AG09309 (cell line): ENCODE measurements at places on chromosomes 1 and 21.
A peak's percentile ranks its signal among the peaks of the same experiment; 100 is the strongest.

GRCh38 chr1:162206749-162207635 is 137.5 kb downstream of the NOS1AP start:
- DNase-seq: no peak

DNA sequence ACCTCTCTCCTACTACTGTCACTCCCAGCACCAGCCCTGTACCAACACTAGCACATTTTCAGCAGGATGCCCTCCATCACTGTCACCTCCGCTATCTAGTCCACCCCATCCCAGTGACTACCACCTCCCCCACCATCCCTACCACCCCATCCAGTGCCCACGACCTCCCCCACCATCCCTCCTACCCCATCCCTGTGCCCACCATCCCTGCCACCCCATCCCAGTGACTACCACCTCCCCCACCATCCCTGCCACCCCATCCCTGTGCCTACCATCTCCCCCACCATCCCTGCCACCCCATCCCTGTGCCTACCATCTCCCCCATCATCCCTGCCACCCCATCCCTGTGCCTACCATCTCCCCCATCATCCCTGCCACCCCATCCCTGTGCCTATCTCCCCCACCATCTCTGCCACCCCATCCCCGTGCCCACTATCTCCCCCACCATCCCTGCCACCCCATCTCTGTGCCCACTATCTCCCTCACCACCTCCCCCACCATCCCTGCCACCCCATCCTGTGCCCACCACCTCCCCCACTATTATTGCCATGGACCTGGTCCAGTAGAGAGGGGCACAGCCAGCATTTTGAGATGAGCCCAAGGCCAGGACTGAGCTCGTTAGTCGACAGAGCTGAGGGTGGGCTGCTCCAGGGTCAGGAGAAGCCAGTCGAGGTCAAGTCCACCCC is 45.7 kb downstream of the DISP3 start:
- no peak for DNase-seq

DNA sequence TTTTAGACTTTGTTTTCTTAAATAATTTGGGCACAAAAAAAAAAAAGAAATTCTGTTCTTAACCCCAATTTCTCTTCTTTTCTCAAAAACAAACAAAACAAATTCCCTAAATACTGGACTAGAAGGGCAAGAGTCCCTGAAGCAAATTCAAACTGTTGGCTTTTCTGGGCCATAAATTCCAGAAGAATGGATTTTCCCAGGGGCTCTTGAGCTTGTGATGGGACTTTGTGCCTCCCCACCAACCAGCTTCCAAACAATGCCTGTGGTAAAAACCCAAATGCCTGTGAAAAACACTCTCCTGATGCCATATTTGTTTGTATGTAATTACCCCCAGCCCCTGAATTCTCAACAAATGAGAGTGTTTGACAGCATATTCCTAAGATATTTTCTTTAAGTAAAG is 55.4 kb downstream of the SGIP1 start:
- DNase-seq: no peak

DNA sequence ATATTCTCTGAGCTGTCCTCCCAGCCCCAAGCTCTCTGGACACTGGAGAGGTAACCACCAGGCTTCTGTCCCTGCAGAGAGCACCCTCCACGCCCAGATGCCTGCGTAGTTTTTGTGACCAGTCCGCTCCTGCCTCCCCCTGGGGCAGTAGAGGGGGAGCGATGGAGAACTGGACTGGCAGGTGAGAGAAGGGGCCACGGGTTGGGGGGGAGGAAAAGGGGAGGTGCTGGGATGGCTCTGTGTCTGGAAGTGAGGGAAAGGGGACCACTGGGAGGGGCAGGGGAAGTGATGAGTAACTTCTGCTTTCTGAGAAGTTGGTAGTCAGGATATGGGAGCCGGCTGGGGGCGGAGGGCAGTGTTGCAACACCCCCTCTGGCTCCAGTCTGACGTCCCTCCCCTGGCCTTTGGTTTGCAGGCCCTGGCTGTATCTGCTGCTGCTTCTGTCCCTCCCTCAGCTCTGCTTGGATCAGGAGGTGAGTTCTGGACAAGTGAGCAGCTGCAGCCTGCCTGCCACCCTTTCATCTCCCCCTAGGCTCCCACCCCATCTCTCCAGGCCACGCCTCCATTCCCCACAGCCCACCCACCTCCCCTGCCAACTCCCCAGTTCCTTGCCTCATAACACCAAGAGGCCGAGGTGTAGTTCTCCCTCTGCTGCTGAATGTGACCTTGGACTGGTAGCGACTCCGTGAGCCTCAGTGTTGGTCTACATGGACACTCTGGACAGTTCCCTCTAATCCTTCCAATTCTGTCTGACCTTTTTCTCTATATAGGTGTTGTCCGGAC is 3.1 kb downstream of the ADAMTSL4 start:
- peak; percentile 73 for DNase-seq

GRCh38 chr1:101200513-101200912 is 36.3 kb upstream of the S1PR1 start:
- DNase-seq: peak; percentile 70
